ENCODE measurements at places on chromosomes 1 and 21.
A peak's percentile ranks its signal among the peaks of the same experiment; 100 is the strongest.

- no peak for DNase-seq
These were observed 10.4 kb downstream of the DLGAP3 start for GRCh38 chr1:34918977-34919561.

GRCh38 chr1:201945157-201945556, 1.2 kb downstream of the LMOD1 start:
- no peak for DNase-seq

- DNase-seq: no peak
These were observed 4.6 kb upstream of the BTG2 start for GRCh38 chr1:203300441-203301330.

DNA sequence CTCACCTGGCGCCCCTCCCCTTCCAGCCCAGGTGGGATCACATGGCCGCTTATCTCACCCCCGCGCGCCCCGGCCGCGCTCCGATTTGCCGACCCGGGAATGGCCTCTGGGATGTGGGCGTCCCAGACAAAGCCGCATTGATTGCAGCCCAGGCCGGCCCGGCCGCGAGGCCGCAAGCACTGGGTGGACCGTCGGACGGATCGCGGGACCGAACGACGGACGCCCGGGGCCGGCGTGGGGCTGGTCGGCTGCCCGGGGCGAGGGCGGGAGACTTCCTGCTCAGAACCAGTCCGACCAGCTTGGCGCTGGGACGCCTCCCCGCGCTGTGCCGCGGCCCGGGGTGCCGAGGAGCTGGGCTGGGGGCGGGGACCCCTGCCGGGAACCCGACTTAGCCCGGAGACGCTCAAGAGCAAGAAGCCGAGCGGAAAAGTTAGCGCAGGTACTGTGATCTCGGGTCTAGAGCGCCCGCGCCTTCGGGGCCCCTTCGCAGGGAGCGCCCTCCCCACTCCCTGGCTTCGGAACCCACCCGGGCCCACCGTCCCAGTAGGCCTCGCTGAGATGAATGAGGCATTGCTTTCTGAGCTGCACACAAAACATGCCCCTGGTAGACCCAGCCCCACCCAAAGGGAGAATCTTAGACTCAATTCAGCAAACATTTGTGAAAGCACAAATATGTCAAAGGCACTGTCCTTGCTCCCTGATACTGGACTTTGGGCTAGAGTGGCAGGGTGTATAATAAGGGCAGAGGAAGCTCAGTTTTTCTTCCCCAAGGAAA, 415 bp upstream of the LAD1 start:
- DNase-seq: peak; percentile 92

DNA sequence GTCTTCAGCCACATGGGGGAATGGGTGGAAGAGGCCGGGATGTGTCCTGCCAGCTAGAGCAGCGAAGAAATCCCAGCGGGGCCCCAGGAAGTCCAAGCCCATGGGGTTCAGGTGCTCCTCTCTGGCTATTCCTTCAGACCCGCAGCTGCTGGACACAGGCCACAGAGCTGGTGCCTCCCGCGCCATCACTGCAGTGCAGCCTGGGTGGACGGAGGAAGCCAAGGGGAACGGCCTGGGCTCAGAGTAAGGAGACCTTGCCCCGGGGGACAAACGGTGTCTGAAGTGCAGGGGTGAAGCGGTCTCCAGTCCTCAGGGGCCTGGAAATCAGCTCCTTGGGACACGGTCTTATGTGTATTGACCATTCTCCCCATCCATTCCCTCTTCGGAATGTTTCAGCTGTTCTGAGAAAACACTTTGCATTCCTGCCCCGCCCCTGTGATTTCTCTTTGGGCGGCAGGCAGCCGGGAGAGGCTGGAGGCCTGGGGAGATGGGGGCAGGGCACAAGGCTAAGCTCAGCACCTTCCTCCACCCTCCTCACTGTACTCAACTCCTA, 18.4 kb downstream of the MTHFR start:
- peak; percentile 34 for DNase-seq

GRCh38 chr1:197910120-197910991, 6.8 kb upstream of the LHX9 start:
- DNase-seq: no peak

GRCh38 chr1:79895573-79895972, 889.0 kb upstream of the ADGRL4 start:
- no peak for DNase-seq
